ENCODE measurements at places on chromosomes 2 and 18.

DNA sequence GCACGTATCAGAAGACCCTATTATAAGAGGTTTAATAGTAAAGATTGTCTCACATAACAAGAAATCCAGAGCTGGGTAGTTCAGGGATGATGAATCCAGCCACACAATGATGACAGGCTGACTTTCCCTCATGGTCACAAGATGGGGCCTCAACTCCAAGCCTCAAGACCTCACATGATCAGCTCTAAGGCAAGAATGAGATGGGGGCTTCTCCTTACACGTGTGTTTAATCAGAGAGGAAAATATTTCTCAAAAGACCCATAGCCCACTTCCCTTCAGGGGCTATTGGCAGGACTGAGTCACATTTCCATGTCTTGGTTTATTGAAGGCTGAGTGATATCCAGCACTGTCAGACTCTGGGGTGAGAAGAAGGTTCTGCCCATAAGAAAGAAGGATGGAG, 100.2 kb upstream of the FOSL2 start:
- peaks cover 7% of the 10 kb centered on the region for H3K4me1 ChIP-seq
- no peaks in the 10 kb centered on the region for H3K27me3 ChIP-seq
- no peak overlapping the region for H3K27ac ChIP-seq
- H3K36me3 ChIP-seq = no peaks in the 10 kb centered on the region

DNA sequence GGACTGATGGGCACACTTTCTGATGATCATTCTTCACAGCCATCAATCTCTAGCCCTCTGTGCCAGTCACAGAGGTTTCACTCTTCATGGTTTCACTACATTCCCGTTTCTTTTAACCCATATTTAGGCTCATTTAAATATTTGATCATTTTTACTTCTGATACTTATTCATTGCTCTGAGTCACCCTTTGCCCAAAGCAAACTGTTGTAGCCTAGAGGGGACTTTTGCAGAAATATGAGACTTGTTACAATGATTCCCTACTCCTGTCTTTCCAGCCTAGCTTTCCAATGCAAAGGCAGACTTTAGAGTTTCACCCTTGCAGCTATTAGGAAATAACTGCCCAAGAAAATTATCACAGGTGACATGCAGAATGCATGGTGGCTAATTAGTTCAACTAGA, 444.2 kb downstream of the PTPRM start:
- no peak overlapping the region for H3K4me3 ChIP-seq
- no peak overlapping the region for H3K27ac ChIP-seq
- no peaks in the 10 kb centered on the region for H3K27me3 ChIP-seq
- H3K36me3 ChIP-seq = peaks cover 4% of the 10 kb centered on the region

GRCh38 chr2:115796078-115796477, 1353.6 kb downstream of the DPP10 start:
- no peaks in the 10 kb centered on the region for H3K27me3 ChIP-seq
- DNase-seq = no peak
- H3K4me3 ChIP-seq = no peak overlapping the region
- H3K27ac ChIP-seq = no peak overlapping the region
- no peaks in the 10 kb centered on the region for H3K4me1 ChIP-seq

DNA sequence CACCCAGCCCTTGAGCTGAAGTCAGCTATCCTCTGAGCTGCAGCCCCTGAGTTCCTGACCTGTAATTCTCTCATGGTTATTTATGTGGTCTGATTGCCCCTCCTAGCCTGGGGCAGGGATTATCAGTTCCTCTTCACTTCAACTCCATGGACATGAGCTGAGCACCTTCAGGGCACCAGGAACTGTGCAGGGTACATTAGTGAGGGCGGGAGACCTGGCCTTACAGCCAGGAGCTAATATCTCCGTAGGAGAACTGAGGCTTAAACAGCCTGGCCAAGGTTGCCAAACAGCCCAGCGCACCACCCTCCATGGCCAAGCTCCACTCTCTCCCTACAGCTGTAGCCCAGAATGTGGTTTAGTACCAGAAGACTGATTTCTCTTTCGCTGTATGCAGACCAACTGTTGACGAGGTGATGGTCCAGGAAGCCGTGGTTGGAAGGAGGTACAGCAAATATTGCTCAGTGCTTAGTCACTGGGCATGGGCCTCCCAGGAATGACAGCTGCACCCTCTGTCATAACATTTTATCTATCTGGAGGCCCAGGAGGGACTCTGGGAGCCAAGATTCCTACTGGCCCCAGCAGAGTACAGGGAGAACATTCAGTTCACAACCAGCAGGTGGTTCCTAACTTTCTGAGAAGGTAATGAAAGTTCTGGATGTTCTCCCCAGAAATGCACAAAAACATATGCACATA, 228.7 kb upstream of the SIX2 start:
- H3K4me3 ChIP-seq = no peak overlapping the region
- H3K27ac ChIP-seq = peak overlapping the region; percentile 14
- peaks cover 14% of the 10 kb centered on the region for H3K4me1 ChIP-seq
- no peaks in the 10 kb centered on the region for H3K36me3 ChIP-seq
- peak; percentile 74 for DNase-seq
